NCI-H1694 treated with DMSO at 0.1 percent for 48 hours (cell line): ENCODE measurements at places on chromosomes 7 and 10.

DNA sequence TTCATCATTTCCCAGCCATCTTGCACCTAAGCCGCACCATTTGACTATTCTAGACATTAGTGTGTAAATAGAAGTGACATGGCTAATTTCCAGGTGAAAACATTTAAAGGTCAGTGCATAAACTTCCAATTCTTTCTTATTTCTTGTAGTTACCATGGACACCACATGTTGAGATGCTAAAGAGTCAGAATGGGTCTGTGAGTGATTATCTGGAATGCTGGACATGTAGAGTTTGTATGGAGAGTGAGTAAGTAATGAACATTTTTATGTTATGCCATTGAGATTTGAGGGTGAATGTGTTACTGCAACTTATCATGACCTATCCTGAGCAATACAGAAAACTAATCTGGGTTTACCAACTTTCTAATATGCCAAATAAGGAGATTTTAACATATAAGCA, 60.4 kb downstream of the MEOX2 start:
- no peak for DNase-seq

- DNase-seq: no peak
These were observed 13.6 kb downstream of the CLIP2 start for GRCh38 chr7:74302745-74303221.

DNA sequence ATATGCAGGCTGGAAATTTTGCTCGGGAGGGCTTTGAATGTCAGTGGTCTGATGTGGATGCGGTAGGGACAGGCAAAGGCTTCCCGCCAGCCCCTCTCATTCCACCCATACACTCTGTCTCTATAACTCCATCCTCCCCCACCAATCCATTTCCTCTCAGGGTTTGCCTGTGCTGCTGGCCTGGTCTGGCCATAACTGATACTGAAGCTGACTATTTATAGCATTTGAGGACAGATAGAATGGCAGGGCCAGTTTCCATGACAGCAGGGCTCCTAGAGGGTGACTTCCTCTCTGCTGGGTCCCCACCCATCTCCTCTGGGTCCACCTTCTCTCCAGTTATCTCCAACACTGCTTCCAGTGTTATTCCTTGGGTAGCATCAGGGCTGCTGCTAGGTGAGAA, 6.6 kb upstream of the PDLIM1 start:
- no peak for DNase-seq

- DNase-seq: no peak
These were observed 99.9 kb downstream of the LRRN3 start for GRCh38 chr7:111190804-111191203.

GRCh38 chr7:44290252-44290620, 35.2 kb downstream of the CAMK2B start:
- no peak for DNase-seq

GRCh38 chr10:55163388-55163979, 362.5 kb upstream of the PCDH15 start:
- DNase-seq: no peak

DNA sequence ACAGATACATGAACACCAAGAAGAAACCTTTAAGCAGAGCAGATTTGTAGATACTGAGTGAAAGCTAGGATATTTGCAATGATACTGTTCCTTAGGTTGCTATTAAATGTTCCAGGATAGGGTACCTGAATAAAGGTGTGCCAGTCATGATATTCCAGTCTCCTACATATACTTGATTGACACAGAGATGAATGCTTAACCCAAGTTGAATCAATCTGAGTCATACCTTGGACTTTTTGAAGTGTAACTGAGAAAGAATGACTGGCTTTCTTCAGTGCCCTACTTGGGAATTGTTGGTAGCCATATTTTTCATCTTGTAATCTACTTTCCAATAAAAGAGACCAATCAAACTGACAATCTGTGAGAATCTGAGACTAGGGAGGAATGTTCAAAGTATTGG, 805.7 kb upstream of the GHITM start:
- DNase-seq: no peak

- DNase-seq: peak; percentile 86
These were observed 105.7 kb downstream of the RPS24 start for GRCh38 chr10:78139341-78139740.

GRCh38 chr10:129495256-129495655, 28.2 kb downstream of the MGMT start:
- no peak for DNase-seq

DNA sequence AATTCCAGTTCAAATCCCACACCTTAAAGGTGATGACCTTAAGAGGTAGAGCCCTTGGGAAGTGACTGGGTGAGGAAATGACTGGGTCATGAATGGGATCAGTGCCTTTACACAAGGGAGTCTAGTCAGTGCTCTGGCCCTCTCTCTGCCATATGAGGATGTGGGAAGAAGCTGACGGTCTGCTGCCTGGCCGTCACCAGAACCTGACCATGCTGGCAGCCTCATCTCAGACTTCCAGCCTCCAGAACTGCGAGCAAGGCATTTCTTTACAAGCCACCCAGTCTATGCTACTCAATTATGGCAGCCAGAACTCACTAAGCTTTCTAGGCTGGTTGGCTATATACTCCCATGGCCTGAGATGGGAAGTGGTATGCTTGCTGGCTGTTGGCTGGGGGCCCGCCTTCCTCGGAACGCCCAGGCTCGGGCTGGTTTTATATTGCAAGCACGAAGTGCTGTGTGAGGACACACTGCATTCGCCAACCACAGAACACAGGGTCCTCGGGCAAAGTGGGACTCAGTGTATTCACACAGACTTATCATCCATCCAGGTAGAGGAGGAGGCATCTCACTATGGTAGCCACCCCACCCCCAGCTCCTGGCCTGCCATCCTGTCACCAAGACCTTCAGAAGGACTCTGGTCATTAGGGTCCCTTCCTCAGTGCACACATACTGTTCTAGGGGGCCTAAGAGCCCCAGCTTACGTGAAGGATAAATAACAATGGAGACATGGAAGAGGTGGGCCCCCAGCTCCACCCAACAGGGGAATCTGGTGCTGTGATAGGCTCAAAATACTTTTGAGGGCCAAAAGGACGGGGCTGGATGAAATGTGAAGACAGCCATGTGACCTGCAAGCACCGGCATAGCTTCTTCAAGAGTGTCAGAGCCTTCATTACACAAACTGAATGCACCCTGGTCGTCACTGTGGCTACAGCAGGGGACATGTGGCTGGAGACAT, 49.0 kb downstream of the ZRANB1 start:
- no peak for DNase-seq
